Activated CD4-positive, CD25-positive, alpha-beta regulatory T cell treated with anti-CD3 and anti-CD28 coated beads, Interleukin-2, amount 50 U/mL, for 24 hours (primary cell): ENCODE measurements at places on chromosomes 1 and 21.

DNA sequence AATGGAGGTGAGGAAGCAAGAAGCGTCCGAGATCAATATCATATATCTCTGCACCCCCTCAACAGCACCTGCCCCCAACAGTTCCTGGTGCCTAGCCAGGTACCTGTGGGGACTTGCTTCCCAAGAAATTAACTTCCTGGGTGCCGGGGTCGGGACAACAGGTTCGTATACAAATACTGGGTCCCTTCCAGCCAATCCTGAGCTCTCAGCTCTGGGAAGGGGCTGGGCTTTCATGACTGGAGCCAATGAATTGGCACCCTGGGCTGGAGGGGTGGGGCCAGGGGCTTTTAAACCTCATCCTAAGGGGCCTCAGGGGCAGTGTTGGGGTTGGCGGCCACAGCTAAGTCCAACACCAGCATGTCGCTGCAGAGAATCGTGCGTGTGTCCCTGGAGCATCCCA lies at the start of gene PADI3:
PADI3 (plus strand) TSS at position 318 of the 400 bp plus-strand sequence; CDS start at position 358, 40 bp downstream.
- ATAC-seq: no peak

DNA sequence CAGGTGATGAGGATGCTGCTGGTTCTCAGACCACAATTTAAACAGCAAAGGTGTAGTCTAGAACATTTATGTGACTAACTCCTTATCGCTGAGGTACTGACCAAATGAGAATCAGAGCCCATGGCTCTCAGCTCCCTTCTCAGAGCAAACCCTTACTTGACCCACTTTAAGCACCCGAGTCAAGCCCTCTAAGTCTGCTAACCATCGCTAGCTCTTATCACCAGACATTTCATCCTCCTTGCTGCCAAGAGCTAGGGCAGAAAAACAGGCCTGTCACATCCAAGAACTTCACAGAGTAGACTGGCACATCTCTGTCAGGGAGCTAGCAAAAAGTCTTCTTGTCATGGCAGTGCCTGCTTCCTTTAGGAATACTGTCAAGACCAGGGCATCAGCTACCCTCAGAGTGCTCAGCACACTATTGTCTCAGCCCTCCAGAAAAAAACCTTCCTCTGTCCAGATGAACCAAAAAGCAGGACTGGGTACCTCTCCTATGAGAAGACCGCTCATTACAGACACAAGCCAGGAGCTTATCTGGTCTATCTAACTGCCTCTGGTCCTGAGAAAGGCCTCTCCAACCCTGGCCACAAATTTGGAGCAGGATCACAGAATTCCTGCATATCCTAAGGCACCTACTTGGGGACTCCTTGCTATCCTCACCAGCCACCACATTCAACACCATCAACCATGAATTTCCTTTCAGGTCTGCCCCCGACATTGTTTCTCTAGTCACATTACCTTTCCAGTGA lies 26.2 kb downstream of the ERI3 start:
- ATAC-seq: no peak

- no peak for ATAC-seq
These were observed 7.7 kb downstream of the LRRC52 start for GRCh38 chr1:165551469-165551868.

DNA sequence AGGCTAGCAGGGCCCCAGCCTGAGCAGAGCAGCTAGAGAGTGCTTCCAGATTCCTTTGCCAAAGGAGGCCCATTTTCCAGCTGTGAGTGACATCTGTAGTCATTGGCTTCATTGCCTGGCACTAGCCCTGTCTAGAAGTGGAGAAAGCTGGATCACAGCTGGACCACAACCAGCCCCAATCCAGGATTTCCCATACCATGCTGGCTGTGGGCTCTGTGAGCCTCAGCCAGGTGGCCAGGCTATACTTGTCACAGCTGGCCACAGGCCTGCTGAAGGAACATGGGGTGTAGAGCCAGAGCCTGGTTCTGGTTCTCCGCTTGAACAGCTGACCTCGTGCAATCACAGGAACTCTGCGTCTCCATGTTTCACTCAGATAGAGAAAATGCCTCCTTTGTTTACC lies 36.6 kb downstream of the RIMKLA start:
- ATAC-seq: no peak

GRCh38 chr1:30325999-30326398 lies 397.4 kb downstream of the MATN1 start:
- no peak for ATAC-seq
